ENCODE measurements at places on chromosomes 1 and 21.

- DNase-seq, result no peak
Observed at GRCh38 chr21:28334407-28334806, 658.3 kb downstream of the LTN1 start.

DNA sequence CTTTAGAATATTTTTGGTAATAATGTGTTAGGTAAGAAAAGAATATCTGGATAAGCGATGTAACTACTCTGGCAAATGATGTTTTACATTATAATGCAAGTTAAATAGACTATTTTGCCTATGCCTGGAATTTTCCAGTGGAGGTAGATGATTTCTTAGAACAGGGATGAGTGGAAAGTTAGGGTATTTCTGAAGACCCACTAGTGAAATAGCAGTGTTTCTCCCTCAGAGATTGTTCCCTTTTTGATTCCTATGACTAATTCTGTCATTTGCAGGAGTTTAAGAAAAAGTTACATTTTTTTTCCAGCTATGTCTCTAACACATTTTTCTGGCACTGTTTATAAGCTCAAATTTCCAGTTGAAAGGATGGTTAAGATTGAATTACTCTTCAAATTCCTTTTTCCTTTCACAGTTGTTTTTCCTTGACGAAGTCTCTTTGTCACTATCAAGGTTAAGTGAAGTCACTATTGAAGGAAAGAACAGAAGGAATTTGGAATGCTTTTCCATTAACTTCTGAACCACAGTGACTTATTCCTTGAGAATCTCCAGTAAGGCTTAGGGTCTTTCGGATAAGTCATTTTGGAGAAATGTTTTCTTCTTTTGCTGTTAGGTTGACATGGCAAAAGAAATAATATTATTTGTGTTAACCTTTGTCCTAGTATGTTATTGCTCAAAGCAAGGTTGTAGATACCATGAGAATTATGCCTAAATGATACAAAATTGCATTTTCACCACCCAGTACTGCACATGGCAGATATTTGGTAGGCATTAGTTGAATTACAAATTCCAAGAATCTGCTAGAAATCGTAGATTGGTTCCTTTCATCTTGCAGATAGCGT, 42.9 kb upstream of the ZNF326 start:
- no peak for DNase-seq

DNA sequence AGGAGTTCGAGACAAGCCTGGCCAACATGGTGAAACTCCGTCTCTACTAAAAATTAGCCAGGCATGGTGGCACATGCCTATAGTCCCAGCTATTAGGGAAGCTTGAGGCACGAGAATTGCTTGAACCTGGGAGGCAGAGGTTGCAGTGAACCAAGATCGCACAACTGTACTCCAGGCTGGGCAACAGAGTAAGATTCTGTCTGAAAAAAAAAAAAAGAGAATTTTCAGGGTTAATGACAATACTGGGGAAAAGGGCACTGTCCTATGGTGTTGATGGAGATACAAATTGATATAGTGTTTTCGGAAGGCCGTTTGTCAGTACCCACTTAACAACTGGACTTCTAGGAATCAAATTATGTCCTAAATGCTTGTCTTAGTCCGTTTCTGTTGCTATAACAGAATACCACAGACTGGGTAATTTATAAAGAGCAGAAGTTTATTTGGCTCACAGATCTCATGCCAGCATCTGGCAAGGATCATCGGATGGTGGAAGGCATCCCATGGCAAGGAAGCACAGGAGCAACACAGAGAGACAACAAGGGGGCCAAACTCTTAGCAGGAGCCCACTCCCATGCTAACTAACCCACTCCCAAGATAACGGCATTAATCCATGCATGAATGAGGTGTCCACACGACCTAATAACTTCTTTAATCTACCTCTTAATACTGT, 41.3 kb downstream of the ZBTB8A start:
- DNase-seq, result no peak

GRCh38 chr1:98110674-98111073, 189.8 kb upstream of the DPYD start:
- DNase-seq, result no peak

- DNase-seq, result no peak
Observed at GRCh38 chr1:155929057-155929456, 5.2 kb downstream of the KHDC4 start.

GRCh38 chr1:185984113-185984836, 250.1 kb downstream of the HMCN1 start:
- DNase-seq, result no peak

DNA sequence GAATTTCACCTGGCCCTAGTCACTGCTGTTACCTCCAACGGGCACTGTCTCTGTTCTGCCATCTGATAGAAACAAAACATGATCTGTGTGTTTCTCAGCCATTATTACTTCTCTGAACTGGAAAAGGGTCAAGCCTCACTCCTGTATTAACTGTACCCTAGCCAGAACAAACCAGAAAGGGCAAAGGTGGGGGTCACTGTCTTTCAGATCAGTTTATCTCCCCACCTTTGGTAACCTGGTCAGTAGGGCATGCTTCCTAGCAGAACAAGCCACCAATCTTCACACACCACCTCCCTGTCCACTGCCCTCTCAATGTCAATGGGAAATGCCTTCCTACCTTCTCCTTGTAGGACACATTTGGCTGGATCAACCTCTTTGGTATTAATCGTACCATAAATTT, 3.9 kb downstream of the TRIM45 start:
- no peak for DNase-seq

- no peak for DNase-seq
Observed at GRCh38 chr1:47580451-47580995, 142.7 kb downstream of the FOXD2 start.

DNA sequence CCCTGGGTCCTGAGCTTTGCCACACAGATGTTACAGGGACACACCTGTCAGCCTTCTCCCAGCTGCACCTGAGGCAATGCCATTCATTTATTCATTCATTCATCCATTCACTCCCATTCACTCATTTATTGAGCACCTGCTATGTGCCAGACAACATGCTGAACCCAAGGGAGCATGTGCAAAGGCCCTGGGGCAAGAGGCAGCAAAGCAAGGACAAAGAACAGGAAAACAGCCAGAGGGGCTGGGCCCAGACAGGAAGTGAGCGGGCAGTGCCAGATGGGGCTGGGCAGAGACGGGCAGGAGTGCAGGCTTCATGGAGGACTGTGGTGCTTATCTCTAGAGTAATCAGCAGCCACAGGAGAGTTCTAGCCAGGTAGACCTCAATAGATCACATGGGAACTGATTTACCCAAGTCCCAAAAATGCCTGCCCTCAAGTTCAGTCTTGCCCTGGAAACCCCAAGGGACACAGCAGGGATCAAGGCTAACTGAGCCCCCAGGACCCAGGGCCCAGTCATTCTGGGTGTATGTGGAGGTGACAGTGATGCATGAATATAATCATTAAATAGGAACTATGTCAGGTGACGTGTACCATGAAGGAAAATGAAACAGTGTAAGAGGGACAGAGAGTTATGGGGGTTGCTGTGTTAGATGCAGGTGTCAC, 530.3 kb downstream of the MATN1 start:
- DNase-seq, result no peak

DNA sequence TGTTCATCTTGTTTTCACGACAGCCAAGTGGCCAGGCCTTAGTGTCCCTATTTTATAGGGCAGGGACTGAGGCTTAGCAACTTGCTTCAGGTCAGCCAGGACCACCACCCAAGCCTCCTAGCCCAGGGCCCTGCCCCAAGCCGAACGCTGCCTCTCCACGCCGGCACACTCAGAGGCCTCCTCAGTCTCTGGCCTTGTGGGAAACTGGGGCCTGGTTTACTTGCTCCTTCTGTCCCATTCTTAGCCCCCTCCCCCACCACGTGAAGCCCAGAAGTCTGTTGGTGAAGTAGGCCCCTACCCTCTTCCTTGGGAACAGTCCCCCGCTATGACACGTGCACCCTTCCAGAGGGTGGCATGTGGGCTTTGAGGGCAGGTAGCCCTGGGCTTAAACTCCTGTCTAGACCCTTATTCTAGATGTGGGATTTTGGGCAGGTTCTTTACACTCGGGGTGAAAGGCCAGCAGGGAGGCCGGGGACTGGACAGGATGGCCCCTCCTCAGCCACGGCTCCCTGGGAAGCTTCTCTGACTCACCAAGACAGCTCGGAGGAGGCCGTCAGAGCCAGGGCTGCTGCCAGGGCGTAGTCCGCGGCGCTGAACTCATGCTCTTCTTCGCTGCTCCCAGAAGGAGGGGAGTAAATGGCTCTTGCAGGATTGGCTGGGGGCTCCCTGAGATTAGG, 4.3 kb downstream of the MYOM3 start:
- no peak for DNase-seq

GRCh38 chr1:94235189-94236012, 2.0 kb downstream of the ARHGAP29 start:
- no peak for DNase-seq

GRCh38 chr1:8122477-8123407, 96.6 kb upstream of the ERRFI1 start:
- no peak for DNase-seq

- no peak for DNase-seq
Observed at GRCh38 chr1:169115891-169116585, 9.5 kb downstream of the ATP1B1 start.

- DNase-seq, result no peak
Observed at GRCh38 chr1:207186503-207186902, 82.5 kb downstream of the C4BPA start.

GRCh38 chr1:233972563-233972950, 68.1 kb downstream of the SLC35F3 start:
- DNase-seq, result no peak

GRCh38 chr1:89206373-89206772, 7.6 kb upstream of the GBP4 start:
- DNase-seq, result no peak

DNA sequence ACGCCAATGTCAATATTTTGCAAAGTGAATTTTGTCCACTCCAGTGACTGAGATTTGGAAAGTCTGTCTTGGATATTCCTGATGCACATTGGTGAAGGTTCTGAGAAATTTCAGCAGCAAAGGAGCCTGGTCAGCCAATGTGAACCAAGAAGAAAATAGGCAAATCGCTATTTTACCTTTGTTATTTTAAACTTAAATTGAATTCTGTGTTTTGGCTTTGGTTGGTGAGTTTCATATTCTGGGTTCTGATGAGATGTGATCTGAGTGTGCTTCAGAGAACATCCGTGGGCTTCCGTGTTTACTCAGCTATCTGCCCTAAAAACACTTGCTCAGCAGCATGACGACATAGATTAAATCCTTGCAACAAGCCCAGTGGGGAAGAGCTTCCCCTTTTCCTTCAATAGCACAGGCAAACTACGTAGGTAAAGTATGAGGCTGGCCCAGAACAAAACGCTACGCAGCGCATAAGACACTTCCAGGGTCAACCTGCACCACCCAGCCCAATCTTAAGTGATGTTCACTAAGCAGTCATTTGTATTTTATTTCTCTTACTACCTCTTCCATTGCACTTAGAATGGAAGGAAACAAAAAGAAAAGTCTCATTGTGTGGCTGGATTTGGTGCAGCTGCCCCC, 176.4 kb upstream of the KAZN start:
- no peak for DNase-seq

- peak; percentile 70 for DNase-seq
Observed at GRCh38 chr1:155085504-155086127, 7.0 kb downstream of the EFNA3 start.

- no peak for DNase-seq
Observed at GRCh38 chr1:193404236-193404635, 217.8 kb upstream of the B3GALT2 start.

DNA sequence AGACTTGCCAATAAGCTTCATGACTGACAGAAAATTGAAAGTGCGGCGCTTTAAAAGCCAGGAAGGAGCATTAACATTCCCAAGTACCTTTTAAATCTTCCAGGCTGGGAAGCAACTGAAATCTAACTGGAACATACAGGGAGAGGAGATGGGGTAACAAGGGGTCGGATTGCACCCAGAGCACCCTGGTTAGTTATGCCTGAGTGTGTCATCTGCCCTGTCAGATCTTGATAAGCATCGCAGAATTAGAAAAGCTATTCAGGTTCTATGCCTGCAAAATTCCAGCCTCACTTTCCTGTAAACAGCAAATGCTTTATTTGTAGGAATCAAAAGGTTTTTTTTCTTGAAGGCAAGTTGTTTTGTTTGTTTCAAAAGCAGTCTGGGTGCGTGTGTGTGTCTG, 58.5 kb downstream of the SERBP1 start:
- DNase-seq, result no peak

DNA sequence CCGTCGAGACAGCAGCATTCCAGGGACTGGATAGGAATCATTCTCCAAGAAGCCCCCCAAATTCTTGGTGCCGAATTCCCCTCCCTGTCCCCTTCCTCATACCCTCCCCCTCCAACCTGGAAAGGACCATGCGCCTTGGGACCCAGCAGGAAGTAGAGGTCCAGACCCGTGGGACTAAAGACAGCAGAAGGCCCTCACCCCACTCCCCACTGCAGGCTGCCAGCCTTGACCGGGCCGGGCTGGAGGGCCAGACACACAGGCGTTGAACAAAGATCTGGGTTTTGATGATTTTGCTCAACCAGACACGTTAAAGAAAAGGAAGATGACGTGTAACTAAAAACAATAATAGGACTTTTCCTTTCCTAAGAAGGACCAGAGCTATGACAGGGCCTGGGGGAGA, 286.5 kb downstream of the NPHP4 start:
- DNase-seq, result no peak

- no peak for DNase-seq
Observed at GRCh38 chr21:29704719-29705118, 235.1 kb downstream of the GRIK1 start.
